ENCODE measurements at places on chromosomes 7 and 10.

DNA sequence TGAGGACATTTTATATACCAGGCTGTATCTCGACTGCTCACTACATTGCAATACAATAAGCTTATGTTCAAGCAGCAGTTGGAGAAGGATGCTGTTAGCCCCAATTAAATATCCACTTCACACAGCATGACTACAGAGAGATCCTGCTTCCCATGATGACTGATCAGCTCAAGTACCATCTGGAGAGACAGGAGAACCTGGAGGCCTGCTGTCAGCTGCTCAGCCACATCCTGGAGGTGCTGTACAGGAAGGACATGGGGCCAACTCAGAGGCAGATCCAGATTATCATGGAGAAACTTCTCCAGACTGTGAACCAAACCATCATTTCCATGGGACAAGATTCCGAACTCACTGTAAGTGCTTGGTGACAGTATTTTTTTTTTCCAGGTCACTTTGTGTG lies 22.5 kb downstream of the RNF133 start:
- peak; percentile 12 for DNase-seq

DNA sequence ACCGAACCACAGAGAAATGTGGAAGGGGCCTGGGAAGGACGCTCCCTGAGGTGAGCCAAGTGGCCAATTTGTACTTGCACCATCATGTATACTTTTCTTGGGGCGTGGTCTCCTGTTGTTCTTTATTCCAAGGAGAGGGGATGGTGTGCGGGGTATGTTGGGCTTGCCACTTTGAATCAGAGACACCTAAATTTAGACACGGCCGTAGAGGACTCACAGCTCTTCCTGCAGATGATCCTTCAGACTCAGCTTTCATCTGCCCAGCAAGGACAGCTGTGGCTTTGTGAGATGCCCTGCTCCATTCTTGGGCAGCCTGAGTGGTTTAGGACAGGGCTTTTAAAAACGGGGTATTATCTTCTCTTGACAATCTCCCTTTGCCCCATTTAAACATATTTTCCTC lies 473.2 kb downstream of the REEP3 start:
- DNase-seq = no peak

DNA sequence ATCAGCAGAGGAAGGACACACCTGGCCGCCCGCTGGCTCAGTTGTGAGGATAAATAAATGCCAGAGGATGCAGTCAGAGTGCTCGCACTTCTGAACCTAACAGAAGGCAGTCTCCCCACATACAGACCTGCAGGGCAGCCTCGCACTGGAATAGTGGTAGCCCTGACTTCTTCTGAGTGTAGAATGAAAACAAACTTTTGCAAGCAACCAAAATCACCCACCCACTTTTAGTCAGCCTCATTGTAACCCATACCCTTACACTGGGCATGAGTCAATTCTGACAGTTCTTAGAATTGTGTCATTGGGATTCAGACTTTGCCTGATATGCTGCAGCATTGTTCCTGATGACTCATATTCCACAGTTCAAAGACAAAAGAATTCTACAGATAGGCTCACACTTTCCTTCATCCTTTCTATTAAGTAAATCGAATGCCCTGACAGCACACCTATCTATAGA lies 167.0 kb upstream of the CDK1 start:
- peak; percentile 48 for DNase-seq

- DNase-seq = no peak
These were observed 21.5 kb upstream of the CALD1 start for GRCh38 chr7:134757938-134758337.

GRCh38 chr10:114822444-114823076 lies 980 bp downstream of the FHIP2A start:
- DNase-seq = peak; percentile 27
